Activated effector memory CD4-positive, alpha-beta T cell treated with anti-CD3 and anti-CD28 coated beads, Interleukin-2, amount 50 U/mL, for 16 hours (primary cell): ENCODE measurements at places on chromosomes 13 and 19.

- no peak for DNase-seq
These were observed 583.4 kb upstream of the SLITRK5 start for GRCh38 chr13:87087741-87088140.

- no peak for DNase-seq
These were observed 14.2 kb downstream of the ZAR1L start for GRCh38 chr13:32300920-32301319.

DNA sequence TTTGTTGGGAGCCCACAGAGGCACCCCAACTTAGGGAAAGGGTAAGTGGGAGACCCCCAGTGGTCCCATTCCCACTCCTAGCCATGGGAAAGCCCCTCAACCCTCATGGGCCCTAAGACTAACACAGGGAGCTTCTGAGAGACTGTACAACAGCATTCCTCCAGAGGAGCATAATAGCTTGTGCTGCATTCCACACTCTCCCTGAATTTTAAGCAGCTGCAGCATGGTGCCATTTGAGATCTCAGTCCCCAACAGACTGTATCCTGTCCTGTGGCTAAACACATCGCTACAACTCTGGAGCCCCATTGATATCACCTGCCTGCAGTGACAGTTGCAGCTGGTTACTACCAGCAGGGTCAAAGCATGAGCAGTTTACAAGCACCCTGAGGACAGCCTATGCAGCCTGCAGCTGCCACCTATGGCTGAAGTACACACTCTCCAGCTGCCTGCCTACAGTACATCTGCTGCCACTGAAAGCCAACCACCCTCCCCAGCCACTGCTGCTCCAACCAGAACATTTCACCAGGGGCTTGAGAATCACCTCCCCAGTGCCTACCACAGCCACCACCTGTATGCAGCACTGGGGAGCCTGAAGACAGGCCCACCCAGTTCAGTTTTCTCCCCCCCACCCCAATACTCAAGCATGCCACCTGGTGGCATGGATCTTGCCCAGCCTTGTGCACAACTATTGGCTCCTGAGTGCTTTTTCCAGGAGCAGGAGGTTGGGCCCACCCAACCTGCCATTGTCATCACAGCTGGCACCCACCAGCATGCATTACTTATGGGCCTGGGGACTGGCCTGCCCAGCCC lies 557.3 kb downstream of the GPC5 start:
- DNase-seq, result no peak

- peak; percentile 90 for DNase-seq
These were observed 13.8 kb downstream of the SH2D3A start for GRCh38 chr19:6753178-6754031.

- DNase-seq, result no peak
These were observed 1.4 kb downstream of the NLRP2 start for GRCh38 chr19:54967611-54968010.

DNA sequence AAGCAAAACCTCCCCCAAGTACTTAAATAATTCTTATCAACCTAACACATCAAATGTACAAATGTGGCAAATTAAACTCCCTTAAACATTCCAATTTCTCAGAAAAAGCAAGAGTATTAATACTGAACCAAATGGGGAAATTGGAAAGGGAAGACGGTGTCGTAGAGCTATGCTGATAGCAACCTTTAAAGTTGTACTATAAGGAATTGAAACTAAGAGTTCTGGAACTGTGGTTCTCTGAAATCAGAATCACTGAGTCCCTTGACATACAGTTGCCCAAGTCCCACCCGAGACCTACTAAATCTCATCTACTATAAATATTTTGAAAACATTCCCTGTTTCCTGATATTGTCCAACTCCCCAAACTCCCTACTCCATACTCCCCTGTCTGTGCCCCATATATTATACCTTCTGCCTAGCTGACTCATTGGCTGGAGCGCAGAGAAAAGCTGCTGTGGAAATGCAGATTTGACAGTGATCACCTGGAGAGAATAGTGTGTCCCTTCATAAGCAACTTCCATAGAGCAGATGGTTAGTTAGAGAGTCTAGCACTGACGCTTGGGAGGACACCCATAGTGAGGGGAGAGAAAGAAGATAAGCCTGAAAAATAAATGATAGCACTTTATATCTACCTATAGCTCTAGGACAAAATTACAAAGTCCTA lies 51.4 kb upstream of the ITM2B start:
- DNase-seq, result no peak

GRCh38 chr19:6501740-6502648 lies at the start of gene TUBB4A:
TSS of gene TUBB4A (minus strand) at chr19:6502309. CDS start at chr19:6502212, 97 bp downstream.
- peak; percentile 76 for DNase-seq

GRCh38 chr13:20142927-20143480 lies 17.8 kb downstream of the GJA3 start:
- no peak for DNase-seq

DNA sequence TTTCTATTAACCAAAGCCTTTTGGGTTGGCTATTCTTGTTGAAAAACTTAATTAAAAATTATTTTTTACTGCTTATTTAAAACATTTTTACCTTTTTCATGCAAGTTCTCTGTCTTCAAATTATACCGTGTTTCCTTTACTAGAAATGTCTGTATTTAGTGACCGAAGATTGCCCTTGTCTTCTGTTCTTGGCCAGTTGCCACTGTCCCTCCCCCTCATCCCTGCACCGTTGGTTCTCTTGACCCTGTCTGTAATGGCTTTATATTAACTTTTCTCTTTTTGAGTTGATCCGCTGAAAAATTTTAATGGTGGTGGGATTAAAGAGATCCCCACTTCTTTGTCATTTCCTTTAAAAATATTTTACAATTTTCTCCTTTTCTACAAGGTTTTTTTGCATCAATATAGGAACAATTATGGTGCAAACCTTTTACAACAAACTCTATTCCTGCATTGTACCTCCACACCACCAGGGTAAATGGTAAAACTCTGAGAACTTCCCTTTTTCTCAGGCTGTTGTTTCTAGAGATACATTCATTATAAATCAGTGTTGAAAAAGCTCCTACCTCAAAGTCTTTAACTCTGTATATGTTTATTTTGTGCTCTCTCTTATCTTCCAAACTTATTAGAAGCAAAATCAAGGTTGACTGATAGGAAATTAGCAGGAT lies 12.9 kb upstream of the RNF113B start:
- DNase-seq, result no peak

DNA sequence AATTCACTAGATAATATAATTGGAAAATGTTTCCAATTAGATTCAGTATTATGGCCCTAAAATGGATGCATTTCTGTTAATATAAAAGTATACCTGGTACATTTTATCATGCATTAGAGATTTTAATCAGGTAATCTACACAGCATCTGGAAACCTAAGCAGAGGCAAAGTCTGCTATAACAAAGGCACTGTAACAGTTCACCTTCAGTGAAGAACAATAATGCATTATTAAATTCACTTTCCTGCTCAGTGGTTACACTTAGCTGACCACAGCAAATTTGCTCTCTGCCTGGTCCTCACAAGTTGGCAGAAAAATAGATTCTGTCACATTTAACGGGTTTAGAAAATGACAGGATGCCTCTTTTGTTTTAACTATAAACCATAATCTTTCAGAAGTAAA lies 326.9 kb downstream of the DACH1 start:
- no peak for DNase-seq

GRCh38 chr13:48220592-48220980 lies 12.4 kb upstream of the ITM2B start:
- DNase-seq, result no peak

- DNase-seq, result no peak
These were observed 10.6 kb upstream of the HAUS5 start for GRCh38 chr19:35601971-35602370.

GRCh38 chr19:8511573-8512101 lies 2.3 kb downstream of the ZNF414 start:
- no peak for DNase-seq

- DNase-seq, result no peak
These were observed 417.4 kb downstream of the NDFIP2 start for GRCh38 chr13:79898202-79898826.

DNA sequence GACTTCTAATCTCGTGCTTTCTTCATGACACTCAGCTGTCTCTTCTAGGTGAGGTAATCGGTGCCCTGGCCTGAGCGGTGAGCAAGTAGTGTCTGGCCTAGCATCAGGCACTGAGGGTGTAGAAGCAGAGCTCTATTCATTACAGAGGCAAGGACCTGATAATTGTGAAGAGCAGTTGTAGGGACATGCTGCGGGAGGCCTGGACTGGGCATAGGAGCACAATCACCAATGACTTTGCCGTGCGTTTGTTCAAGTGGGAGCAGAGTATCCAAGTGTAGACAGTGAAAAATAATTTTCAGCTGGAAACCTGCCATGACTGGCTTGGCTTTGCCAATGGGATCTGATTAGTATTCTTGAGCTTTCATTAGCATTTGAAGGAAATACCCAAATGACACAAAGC lies 32.1 kb upstream of the DCLK1 start:
- DNase-seq, result no peak

GRCh38 chr19:15412832-15413231 lies 6.0 kb downstream of the AKAP8L start:
- no peak for DNase-seq

GRCh38 chr13:80235967-80236302 lies 105.0 kb downstream of the SPRY2 start:
- DNase-seq, result no peak

- DNase-seq, result no peak
These were observed 1080.9 kb downstream of the SLITRK5 start for GRCh38 chr13:88752041-88752440.

- DNase-seq, result peak; percentile 90
These were observed 3.9 kb downstream of the ANKRD24 start for GRCh38 chr19:4186087-4186993.

DNA sequence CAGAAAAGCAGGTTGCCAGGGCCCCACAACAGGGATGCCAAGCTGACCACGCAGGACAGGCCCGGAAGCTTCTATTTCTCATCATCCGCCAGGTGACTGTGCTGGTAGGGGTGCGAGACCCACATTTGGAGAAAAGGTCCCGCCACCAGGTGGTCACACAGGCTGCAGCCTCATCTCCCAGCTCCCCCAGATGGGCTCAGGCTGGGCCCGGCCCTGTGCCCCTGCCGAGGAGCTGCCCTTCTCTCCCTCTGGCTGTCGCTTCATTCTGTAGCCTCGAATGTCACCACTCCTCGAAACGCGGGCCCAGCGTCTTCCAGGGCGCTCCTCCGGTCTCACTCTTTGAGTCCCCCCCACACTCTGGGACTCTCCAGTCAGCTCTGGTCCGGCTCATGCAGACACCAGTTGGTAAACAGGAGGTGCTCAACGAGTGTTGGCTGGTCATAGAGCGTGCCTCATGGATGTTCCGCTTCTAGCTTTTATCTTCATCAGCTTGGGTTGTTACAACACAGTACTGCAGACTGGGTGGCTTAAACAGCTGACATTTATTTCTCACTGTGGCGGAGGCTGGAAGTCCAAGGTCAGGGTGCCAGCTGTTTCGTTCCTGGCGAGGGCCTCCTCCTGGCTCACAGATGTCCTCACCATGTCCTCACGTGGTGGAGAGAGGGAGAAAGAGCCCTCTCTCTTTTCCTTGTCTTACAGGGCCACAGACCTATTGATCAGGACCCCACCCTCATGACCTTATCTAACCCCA lies 87.1 kb downstream of the TEX29 start:
- DNase-seq, result peak; percentile 36

- DNase-seq, result no peak
These were observed 3.7 kb downstream of the TMED1 start for GRCh38 chr19:10831987-10832938.

GRCh38 chr13:36475468-36475867 lies 43.2 kb downstream of the CCNA1 start:
- DNase-seq, result no peak

DNA sequence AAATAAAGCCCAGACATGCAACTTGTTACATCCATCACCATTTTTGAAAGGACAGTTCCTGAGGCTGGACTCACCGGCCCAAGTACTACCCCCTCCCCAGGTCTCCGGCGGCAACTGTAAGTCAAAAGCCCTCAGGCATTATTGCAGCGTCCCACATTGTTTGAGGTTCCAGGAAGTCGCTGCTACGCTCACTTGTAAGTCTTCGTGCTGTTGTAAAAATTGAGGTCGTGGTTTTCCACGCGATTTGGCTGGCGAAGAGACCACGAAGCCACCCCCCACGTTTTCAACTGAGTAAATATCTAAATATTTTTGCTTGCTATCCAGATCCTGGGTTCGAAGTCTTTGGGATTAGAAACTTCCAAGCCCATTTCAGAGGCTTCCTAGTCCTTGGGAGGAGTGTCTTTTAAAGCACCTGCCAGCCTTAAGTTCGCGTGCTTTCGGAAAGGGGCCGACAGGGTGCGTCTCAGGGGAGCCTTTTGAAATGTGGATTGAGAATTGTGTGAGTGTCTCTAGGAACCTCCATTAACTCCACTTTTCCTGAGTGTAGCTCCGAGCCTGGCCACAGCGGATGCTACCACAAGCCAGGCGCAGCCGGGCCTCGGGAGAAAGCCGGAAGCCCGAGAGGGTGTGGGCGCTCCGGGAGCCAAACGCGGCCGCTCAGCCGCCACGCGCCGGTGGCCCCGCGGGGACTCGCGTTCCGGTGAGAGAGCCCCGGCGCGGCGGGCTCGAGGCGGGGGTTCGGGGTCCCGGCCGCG lies 434 bp upstream of the FNDC3A start:
- no peak for DNase-seq

DNA sequence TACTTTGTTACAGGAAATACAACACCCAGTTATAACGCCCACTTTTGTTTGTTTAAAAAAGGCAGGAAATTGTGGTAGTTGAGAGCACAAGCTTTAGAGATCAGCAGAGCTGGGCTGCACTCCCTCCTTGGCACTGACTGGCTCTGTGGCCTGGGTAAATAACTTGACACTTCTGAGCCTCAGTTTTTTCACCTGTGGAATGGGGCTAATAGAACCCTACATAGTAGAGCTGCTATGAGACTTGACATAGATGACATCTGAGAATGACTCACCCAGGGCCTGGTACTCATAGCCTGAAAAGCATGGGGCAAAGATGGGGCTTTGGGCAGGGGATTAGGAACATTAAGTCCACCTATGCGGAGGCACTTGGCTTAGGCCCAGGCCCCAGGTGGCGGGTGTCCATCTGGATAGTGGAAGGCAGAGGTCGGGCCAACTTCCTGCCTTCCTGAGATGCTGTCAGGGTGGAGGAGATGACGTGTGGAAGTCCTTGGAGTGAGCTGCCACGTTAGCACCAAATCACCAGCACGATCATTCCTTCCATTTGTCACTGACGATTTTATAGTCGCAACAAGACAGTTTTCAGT lies 159.1 kb downstream of the KATNAL1 start:
- DNase-seq, result no peak

DNA sequence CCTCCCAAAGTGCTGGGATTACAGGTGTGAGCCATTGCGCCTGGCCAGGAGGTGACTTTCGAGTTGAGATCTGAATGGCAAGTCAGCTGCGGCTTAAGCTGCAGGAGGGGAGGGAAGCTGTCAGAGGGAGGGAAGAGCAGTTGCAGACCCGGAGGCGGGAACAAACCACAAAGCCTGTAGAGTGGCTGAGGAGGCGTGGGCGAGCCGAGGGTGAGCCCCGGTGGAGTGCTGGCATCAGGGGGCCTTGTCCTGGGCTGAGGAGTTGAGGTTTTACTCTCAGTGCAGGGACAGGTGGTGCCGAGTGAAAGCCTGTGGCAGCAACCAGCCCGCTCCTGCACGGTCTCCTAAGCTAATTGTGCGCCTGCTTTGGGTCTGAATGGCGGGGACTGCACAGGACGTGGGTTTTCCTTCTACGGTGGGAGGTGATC lies 24.2 kb downstream of the PPP1R37 start:
- peak; percentile 80 for DNase-seq
